Activated CD8-positive, alpha-beta memory T cell treated with anti-CD3 and anti-CD28 coated beads for 1 hour (primary cell): ENCODE measurements at places on chromosomes 16 and 17.

- DNase-seq: no peak
Measured at GRCh38 chr16:81487301-81487720, 42.7 kb downstream of the CMIP start.

DNA sequence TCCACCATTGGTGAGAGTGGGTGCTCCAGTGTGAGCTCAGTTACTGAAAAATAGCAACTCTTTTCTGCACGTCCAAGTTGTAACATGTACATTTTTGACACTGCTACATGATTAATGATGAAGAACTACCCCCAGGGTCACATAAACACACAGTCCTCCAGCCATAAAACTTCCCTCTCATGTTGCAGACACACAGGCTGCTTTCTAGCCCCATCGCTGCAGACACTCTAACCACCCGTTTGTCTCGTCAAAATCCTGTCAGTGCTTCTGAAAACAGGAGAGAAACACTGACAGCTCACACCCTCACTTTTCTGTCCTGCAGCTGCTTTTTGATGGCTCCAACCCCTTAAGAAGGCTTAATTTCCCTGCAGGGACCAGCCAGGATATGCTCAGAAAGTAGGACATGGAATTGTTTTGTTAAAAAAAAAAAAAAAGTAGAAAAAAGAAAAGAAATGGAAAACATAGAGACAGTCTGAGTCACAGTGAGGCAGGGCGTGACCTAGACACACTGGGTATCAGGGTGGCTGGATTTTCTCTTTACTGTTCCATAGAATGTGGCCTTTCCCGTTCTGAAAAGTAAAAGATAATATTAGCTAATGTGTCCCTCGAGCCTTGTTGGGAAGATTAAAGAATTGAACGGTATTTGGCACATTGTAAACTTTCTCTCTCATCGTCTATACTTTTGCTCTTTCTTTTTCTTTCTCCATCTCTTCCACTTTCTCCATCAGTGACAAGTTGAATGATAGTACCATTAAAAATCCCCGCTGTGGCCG lies 20.7 kb upstream of the CCL5 start:
- DNase-seq: no peak

GRCh38 chr16:64225696-64226095 lies 896.2 kb downstream of the CDH11 start:
- DNase-seq: no peak

DNA sequence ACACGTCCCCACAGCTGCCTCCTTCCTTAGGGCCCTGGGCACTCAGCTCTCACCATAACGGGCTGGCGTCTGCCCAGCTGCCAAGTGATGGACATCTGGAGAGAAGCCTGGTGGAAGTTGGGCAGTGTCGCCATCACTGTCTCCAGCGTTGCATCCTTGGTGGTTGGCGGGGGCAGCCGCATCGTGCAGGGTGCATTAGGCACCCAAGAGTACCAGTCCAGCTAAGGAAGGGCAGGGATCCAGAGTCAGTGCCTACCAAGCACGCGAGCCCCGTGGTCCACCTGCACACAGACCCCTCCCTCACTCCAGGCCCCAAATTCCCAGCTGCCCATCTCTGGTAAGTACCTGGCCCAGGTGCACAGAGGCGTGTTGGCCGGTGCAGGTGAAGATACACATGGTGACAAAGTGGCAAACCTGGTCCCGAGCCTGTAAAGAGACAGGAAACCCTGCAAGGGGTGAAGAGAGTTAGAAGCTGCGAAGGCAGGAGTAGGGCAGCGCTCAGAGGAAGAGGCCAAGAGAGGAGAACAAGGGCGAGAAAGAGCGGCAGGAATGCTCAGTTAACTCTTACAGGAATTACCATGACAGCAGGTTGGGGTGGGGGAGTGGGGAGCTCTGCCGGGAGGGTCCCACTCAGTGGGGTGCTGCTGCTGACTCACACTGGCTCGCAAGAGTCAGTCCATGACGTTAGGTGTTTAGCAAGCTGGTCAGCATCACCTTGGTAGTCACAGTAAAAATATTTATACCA lies 9.5 kb downstream of the ALOX15 start:
- no peak for DNase-seq

DNA sequence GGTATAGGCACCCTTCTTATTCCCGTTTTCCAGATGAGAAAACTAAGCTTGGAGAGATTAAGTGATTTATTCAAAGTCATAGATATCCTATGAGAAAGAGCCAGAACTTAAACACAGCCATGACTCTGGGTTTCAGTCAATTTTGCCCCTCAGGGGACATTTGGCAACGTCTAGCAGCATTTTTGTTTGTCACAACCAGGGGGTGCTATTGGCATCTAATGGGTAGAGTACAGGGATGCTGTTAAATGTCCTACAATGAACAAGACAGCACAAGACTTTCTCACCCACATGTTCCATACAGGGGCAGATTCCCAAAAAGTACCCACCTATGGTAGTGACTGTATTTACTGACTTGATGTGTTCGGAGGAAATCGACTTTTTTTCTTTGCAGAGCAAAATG lies 4.8 kb upstream of the SHISA9 start:
- DNase-seq: no peak

DNA sequence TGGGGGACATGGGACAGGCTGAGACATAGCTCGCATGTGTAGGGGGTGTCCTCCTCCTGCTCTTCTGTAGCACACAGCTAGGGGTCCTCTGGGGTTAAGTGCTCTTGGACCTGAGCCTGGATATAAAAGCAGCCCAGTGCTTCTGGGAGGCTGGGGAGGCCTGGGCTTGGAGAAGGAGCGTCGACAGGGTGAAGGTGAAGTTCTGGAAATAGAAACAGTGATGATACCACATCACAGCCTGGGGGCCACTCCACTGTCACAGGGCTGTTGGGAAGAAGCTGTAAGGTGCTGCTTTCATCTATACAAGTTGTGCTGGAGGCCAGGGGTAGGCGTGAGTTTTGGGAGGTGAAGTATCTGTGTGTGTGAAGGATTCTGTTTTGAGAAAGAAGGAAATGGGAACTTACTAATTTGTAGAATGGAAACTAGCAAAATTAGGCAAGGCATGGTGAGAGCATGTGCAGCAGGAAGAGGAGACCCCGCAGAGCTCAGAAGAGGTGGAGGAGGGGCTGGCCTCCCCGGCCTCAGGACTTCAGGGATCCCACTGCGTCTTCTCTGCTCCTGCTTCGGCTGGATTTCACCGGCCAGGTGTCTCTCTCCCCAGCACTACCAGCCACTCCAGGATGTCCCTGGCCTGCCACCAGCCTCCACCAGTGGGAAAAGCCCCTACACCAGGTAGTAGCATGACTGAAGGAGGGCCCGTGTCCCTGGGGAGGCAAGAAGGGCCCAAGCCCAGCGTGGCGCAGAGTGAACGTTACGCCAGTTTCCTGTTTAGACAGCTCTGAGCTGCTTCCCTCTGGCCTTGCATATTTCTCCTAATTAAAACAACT lies 19.4 kb downstream of the PLCG2 start:
- DNase-seq: no peak
